Activated T-cell treated with anti-CD3 and anti-CD28 coated beads for 1 hour (primary cell): ENCODE measurements at places on chromosomes 13 and 19.

GRCh38 chr13:75225288-75226032 lies 256.5 kb downstream of the TBC1D4 start:
- no peak for DNase-seq

- no peak for DNase-seq
These were observed 284.8 kb upstream of the SOX21 start for GRCh38 chr13:94997126-94997525.

- DNase-seq, result no peak
These were observed 123.1 kb downstream of the CDK8 start for GRCh38 chr13:26377038-26377437.

GRCh38 chr13:78298657-78299056 lies 304.7 kb downstream of the POU4F1 start:
- no peak for DNase-seq

- no peak for DNase-seq
These were observed 2.2 kb downstream of the S1PR2 start for GRCh38 chr19:10228920-10229319.

DNA sequence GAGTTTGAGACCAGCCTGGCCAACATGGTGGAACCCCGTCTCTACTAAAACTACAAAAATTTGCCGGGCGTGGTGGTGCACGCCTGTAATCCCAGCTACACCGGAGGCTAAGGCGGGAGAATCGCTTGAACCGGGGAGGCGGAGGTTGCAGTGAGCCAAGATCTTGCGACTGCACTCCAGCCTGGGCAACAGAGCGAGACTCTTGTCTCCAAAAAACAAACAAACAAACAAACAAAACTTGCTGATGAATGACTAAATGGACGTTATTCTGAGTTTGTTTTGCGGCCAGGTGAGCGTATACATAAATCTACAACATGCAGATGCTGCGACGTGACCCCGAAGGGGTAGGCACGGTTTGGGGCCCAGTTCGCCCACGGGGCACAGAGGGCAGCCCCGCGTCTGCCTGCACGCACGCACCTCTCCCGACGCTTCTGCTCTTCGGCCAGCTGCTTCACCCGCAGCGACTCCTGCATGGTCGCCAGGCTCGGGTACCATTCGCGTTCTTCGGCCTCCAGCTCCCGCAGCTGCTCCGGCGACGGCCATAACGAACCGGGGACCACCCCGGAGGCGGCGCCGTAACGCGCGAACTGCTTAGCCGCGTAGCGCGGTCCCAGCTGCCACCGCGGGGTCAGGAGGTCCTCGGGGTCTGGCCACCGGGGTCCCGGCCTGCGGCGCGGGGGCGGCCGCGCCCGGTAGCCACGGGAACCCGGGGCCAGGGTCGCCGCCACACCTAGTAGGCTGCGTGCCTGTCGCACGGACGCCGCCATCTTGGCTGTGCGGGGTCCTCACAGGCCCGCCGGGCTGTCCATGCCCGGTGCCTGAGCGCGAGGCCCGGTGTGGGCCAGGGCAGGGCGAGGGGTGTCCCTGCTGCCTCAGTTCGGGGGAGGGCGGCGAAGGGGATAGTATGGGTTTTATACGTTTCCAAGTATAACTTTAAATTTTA lies at the start of gene GADD45GIP1:
Gene GADD45GIP1 (minus strand): TSS at position 778 of the 943 bp plus-strand sequence. CDS start 11 bp downstream, at position 767.
- peak; percentile 75 for DNase-seq

DNA sequence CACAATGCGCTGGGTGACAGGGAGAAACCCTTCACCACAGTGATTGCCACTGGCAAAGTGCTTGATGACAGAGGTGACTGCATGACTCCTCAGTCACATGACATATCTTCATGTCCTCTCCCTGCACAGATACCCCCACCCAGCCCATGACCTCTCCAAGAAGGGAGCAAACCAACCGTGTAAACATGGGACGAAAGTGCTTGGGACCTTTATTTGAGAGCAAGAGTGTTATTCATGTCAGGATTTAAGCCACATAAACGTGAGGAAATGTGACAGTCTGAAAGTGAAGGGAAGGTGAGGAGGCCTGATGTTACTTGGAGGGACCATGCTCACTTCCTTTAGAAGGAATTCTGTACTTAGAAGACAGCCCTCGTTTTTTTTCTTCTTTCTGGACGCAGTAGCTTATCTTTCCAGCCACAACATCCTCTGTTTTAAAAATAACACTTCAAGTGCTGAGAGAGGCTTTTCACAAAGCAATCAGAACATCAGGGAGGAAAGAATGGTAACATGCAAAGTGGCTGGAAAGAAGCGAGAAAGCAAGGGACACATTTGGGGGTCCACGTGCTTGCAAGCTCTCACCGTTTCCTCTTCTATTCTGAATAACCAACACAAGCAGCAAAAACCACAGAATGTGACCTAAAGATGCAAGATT lies 35.6 kb downstream of the EPS15L1 start:
- DNase-seq, result no peak

- DNase-seq, result peak; percentile 11
These were observed 44.9 kb downstream of the ZNF611 start for GRCh38 chr19:52689843-52690368.

DNA sequence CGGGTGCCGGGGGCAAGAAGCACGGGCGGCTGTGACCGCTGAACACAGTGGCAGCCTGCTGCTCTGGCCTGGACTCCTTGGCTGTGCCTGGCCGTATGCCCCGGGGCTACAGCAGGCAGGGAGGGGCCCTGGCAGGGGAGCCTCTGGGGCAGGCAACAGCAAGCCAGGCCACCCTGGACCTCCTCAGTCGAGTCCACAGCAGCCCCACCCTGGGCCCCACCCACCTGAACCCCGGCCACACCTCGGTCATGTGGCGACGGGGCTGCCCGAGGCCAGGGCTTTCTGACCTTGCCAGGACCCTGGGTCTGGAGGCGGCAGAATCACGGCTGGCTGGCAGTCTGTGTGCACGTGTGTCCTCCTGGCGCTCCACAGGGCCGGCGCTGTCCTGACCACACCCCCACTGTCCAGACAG lies 8.7 kb downstream of the CILP2 start:
- DNase-seq, result no peak

DNA sequence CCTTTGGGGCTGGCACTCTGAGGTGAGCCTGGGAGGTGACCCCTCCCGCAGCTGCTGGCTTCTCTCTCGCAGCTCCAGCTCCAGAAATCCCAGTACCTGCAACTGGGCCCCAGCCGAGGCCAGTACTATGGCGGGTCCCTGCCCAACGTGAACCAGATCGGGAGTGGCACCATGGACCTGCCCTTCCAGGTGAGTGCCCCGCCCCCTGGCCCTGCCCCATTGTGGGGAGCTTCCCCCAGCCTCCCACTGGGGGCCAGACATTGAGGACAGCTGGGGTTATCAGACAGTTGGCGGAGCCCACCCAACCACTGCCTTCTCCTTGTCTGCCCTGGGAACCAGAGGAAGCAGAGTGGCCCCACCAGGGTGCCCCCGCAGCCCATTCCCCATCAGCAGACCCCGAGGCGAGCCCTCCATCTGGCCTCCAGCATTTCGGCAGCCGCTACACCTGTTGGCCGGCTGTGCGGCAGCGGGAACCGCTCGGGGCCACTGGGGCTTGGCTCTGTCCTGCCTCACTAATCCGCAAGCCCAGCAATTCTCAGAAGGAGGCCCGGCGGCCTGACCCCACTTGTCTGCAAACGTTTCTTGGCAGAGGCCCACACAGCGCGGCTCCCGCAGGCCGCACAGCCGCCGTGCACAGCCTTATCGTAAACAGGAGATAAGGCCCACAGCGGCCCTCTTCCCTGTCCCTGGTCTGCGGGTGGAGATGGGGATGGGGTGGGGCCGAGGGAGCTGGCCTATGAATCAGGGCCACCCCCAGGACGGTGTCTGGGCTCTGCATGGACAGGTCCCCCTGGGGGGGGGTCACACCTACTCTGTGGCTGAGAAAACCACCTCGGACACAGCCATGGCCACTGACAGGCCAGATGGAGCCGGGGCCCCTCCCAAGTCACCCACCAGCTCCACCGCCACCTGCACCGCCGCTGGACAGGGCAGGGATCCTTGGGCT lies 48.0 kb downstream of the COMP start:
- no peak for DNase-seq

DNA sequence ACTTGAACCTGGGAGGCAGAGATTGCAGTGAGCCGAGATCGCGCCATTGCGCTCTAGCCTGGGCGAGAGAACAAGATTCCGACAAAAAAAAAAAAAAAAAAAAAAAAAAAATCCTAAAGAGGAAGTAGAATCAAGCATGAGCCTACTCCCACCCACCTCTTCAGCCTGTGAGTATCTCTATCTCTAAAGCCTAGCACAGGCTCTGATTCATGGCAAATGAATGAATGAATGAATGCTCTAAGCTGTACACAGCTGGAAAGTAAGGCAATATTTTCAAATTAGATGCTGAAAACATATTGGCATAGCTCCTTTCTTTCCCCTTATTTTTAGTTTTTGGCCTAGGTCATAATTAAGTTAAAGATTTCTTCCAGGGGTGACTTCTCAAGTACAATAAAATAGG lies 35.7 kb upstream of the FAM216B start:
- DNase-seq, result no peak

DNA sequence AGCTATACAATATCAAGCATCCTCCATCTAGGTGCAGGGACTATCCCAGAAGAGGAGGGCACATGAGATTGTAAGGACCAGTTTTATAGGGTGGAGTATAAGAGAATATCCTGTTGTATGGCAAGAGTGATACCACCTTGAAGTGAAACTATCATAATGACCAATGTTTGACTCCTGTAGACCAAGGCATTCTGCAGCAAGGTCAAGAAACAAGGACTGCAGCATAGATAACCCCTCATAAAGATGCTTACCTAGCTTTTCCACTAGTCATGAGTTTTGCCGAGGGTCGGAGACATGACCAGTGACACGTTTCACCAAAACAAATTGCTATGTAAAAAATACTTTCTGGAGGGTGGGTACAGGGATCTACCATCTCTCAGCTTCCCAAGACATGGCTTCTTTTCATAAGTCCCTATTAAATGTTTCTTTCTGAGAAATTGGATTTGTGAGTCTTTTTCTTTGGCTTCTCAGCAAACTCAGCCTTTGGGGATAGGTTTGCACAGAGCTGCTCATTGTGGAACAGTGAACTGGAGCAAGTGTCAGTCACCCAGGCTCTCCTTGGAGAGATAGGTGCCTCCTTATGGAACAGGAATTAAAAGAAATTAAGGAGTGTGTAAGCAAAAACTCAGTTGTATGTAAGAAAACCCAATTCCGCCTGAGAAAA lies 28.2 kb upstream of the CYSLTR2 start:
- DNase-seq, result no peak

DNA sequence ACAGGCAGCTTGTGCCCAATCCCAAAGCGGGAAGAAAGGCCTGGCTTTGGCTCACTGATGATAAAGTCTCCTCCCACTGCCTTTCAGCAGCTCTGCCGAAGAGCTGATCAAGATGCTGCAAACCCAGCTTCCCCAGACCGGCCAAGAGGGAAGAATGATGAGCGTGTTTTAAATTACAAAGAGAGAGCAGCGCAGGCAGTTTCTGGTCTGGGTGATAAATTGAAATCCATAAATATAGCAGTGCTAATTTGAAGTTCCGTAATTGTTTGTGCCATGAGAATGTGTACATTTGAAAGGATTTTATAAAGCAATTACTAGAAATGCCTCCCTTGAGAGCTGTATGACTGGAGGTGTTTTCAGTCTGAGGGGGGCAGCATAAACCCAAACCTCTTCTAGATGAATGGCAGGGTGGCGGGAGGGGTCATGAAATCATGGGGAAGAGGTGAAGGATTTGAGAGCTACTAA lies 171.8 kb downstream of the STK24 start:
- no peak for DNase-seq

GRCh38 chr19:39524495-39524894 lies 8.2 kb downstream of the EID2B start:
- no peak for DNase-seq

- no peak for DNase-seq
These were observed 39.4 kb upstream of the KATNAL1 start for GRCh38 chr13:30346789-30347167.

GRCh38 chr19:38417544-38418506 lies 8.2 kb downstream of the RASGRP4 start:
- DNase-seq, result peak; percentile 18

- DNase-seq, result no peak
These were observed 61.3 kb upstream of the MEDAG start for GRCh38 chr13:30844548-30845296.

DNA sequence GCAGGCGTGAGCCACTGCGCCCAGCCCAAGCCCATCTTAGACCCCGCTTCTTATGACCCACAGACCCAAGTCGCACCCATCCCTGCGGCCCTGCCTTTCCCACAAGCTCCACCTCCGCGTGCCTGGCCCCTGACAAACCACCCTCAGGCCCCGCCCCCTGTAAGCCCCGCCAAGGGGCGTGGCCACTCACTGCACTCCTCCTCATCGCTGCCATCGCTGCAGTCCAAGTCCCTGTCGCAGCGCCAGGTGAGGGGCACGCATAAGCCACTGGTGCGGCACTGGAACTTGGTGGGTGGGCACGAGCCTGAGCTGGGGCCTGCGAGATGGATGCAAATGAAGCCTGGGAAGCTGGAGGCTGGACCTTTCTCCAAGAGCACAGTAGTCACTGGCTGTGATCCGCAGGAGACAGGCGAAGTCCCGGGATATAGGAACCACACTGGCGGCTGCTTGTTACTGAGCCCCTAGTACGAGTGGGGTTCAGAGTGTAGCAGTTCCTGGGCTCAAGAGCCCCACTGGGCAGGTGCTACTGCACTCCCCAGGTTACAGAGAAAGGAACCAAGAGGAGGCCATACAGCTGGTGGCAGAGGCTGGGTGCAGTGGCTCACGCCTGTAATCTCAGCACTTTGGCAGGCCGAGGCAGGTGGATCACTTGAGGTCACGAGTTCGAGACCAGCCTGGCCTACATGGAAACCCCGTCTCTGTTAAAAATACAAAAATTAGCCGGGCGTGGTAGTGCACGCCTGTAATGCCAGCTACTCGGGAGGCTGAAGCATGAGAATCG lies 3.1 kb downstream of the CD320 start:
- DNase-seq, result no peak

- no peak for DNase-seq
These were observed 27.1 kb downstream of the SERP2 start for GRCh38 chr13:44400736-44401135.

GRCh38 chr13:24124789-24125476 lies 35.6 kb upstream of the SPATA13 start:
- DNase-seq, result no peak

DNA sequence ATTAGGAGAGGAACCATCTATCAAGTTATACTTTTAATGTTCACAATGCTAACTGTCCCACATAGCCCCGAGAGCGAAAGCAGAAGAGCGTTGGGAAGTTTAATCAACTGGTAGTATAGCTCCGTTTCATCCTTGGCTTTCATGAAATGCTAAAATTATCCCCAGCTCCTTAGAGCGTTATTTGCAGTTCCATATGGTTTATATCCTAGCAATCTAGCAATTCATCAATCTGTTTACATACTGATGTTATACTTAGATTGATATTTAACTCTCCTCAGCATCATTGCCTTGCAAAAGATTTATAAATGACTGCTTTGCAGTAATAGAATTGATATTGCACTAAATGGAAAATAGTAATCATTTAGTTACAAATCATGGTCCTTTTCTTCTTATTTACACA lies 419.8 kb downstream of the COG6 start:
- DNase-seq, result no peak

- DNase-seq, result no peak
These were observed 12.4 kb upstream of the CD22 start for GRCh38 chr19:35316560-35316959.
